ENCODE measurements at places on chromosomes 2 and 18.

DNA sequence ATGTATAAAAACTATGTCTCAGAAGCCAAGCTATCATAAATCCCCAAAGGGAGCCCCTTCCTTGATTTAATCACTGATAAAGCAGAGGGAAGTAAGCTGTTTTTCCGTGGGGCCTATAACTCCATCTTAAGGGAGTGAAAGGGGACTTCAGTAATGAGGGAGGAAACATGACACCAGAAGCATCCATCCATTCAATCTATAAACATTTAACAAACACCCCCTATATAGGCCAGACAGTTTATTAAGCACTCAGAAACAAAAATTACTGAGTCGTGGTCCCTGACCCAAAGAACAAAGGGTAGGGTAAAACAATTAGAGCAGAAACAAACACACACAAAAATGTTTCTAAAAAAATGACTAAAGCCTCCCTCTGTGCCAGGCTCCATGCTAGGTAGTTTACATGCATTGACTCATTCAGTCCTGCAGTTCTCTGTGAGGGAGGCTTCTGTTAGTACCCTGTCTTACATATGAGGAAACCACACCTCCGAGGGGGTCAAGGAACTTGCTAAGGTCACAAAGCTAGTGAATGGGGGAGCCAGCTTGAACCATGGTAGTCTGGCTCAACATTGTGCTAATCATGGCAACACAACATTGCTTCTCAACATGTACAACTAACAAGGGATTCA lies 472.1 kb downstream of the CDH2 start:
- no peak for DNase-seq

DNA sequence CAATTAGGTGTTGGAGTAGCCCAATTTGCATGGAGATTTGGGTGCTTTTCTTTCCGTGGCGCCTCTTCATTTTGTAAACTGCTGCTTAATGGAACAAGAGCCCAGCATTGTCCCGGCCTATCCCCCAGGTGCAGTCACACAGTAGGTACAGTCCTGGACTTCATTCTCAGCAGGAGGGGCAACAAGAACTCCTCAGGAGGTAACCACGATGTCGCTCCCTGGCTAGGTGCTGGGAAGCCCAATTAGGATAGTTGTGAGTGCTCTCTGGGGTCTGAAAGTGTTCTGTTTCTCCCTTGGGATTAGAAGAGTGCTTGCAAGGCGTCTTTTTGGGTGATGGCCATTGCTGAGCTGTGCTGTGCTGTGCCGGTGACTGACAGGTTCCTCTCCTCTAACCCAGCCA lies 53.8 kb downstream of the CABLES1 start:
- no peak for DNase-seq

GRCh38 chr18:76985951-76986236 lies 146.7 kb downstream of the MBP start:
- no peak for DNase-seq

DNA sequence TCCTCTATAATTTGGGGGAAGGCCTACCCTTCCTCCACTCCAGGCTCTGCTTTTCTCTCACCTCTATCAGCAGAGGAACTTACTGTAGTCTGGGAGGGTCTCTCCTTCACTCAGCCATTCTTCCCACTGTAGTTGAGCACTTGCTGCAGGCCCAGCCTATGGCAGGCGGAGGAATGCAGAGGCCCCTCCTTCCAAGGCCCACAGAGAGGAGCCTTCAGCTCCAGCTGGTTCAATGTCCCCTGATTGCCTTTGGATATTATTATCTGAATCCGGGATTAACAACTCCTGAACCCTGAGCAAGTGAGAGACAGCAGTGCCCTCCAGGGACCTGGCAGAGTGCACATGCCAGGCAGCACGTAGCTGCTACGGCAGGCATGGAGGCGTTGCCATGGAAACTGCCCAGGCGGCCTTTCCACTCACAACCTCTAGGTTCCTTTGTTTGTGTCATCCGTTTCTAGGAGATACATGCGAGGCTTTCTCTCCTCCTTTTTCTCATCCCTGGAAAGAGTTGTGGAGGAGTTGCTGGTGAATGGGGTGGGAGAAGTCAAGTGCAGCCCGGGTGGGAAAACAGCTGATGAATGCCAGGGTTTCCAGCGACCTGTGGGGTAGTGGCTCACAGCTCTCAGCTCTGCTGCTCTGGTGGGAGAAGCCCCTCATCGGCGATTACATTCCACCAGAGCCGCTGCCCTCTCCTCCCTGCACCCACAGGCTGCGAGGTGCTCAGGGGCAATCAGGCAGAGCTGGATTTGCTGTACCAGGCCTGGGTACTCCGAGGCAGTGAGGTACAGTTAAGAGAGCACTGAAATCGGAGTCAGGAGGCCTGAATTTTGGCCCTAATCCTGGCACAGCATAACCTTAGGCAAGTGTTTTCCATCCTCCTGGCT lies 55.3 kb upstream of the HK2 start:
- DNase-seq = no peak

- DNase-seq = no peak
Observed at GRCh38 chr2:98585386-98585785, 22.9 kb downstream of the COA5 start.

- DNase-seq = no peak
Observed at GRCh38 chr18:8791171-8791651, 85.9 kb downstream of the MTCL1 start.

- no peak for DNase-seq
Observed at GRCh38 chr2:19102696-19103423, 255.6 kb downstream of the OSR1 start.

GRCh38 chr2:118698564-118698963 lies 148.9 kb downstream of the EN1 start:
- no peak for DNase-seq

- no peak for DNase-seq
Observed at GRCh38 chr2:206800506-206801417, 35.4 kb downstream of the FASTKD2 start.

DNA sequence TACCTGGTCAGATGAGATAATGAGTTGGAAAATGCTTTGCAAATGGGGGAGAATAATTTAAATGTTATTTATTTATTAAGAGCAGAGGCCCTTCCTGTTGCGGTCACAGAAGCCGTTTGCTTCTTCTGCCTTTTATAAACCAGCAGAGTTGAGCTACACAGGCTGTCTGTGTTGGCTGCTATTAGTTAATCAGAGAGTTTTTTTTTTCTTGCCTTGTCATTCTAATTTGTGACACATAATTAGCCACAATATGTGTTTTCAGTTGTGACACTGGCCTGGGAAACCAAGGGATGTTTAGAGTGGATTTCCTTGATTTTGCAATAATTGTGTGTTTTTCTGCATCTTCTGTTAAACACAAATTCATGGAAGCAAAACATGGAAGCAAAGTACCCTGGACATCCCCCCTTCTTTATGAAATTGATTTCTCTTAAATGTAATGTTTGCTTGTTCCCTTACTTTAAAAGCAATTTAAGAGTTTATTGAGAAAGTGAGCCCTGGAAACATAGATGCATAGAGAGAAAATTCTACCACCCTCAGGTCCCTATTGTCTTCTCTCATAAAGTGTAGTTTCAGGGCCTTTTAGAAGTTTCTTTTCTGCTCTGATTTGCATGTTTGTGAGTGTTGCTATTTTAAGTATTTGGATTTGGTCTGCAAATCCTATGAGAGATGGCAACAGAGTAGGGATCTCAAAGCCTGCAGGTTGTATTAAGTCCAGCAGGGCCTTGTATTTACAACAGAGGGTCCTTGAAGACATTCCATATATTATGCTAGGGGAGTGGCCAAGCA lies 22.8 kb upstream of the IL37 start:
- no peak for DNase-seq
